CD4-positive, alpha-beta T cell treated with Interferon alpha-2 for 1 hour (primary cell): ENCODE measurements at places on chromosomes 3 and 15.
A peak's percentile ranks its signal among the peaks of the same experiment; 100 is the strongest.

- DNase-seq = no peak
Observed at GRCh38 chr3:175989161-175989560, 1130.0 kb downstream of the NAALADL2 start.

GRCh38 chr3:72159487-72159886, 374.5 kb upstream of the PROK2 start:
- DNase-seq = no peak

DNA sequence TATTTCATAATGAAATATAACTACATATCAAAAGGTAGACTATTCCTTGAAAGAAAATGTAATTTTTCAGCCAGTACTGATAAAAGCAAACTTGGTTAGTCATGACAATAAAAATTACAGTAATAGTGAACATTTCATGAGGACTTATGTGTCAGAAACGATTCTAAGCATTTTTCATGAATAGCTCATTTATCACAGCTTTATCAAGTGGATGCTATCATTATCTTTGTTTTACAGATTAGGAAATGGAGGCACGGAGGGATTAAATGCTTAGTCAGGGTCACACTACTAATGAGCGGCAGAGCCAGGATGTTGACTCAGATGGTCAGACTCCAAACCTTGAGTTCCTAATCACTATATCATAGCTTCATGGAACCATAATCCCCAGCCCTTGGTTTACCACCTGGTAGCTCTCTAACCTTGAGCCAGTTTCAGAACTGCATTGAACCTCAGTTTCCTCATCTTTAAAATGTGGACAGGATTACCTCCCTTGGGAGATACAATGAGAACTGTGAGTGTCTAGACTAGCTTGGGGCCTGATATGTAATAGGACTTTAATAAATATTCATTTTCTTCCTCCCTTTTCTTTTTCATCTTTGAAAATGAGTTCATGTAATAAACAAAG, 85.4 kb downstream of the TNIK start:
- no peak for DNase-seq

- peak; percentile 33 for DNase-seq
Observed at GRCh38 chr3:184619369-184619768, 57.8 kb downstream of the EPHB3 start.

- no peak for DNase-seq
Observed at GRCh38 chr15:32952901-32953532, 235.2 kb downstream of the GREM1 start.

GRCh38 chr3:79598594-79598993, 169.2 kb downstream of the ROBO1 start:
- DNase-seq = no peak

- DNase-seq = no peak
Observed at GRCh38 chr15:40245666-40246450, 7.0 kb downstream of the PAK6 start.

DNA sequence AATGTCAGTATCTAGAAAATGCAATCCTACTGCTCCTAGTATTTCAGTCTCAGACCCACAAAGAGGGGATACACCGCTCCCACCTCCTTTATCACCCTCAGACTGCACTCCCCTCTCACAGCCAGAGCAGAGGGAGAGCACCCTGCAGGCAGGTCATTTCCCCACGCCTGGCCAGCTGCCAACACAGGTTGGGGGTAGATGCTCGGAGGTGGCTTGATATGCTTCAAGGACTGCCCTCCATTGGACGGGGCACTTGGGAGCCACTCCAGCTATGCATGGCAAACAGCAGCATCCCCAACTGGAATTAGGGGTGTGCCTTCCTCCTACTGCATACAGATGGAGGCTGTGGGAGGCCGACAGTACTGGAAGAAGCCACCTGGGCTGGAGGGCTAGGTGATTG, 41.9 kb downstream of the TMEM266 start:
- no peak for DNase-seq

- no peak for DNase-seq
Observed at GRCh38 chr15:25094519-25094918, 139.7 kb downstream of the SNRPN start.

DNA sequence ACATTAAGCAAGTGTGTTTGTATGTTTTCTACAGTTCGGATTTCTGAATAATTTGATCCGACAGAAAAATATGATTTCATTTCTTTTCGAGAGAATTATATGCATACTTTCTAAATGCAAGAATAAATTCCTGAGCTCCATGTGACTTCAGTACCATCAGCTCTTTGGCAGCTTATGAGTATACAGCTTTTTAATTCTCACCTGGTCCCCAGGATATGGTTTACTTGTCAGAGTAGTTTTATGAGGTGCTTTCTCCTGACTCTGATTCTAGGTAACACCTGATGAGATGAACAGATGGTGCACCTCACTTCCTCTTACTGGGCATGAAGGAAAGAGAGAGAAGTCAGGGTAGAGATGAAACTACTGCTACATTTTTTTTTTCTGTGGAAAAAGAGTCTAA, 3.1 kb downstream of the HGD start:
- DNase-seq = no peak

- no peak for DNase-seq
Observed at GRCh38 chr3:82595530-82595929, 834.1 kb upstream of the GBE1 start.

- no peak for DNase-seq
Observed at GRCh38 chr15:36090286-36090946, 489.0 kb upstream of the CDIN1 start.
